ENCODE measurements at places on chromosomes 16 and 17. TPM values are rescaled to one million over a fixed set of nuclear protein-coding genes. Genes with fewer than 3 reads are reported as not detected.

The RASD1 gene
- 10.1 TPM for total RNA-seq

The HOXB7 gene
- not detected for total RNA-seq

The BOLA2 gene
- 19.3 TPM for total RNA-seq

The CA5A gene
- not detected for total RNA-seq

The GSDMA gene
- not detected for total RNA-seq

The MYH13 gene
- not detected for total RNA-seq

The DCUN1D3 gene
- total RNA-seq: 9.7 TPM

The GGA3 gene
- 15.4 TPM for total RNA-seq

The MYO15A gene
- total RNA-seq: 1.6 TPM

The CLEC10A gene
- not detected for total RNA-seq

The ADAT1 gene
- 67.4 TPM for total RNA-seq

The GP1BA gene
- not detected for total RNA-seq

The SEPTIN12 gene
- total RNA-seq: not detected

The CDYL2 gene
- 11.4 TPM for total RNA-seq

The TERB1 gene
- total RNA-seq: not detected

The PLLP gene
- 2.2 TPM for total RNA-seq

The ANKRD13B gene
- 28.6 TPM for total RNA-seq

The TMIGD1 gene
- not detected for total RNA-seq

The SPATA32 gene
- total RNA-seq: not detected

The MPO gene
- 2.7 TPM for total RNA-seq

The GSG1L gene
- total RNA-seq: 6.7 TPM

The DOC2A gene
- 6.2 TPM for total RNA-seq

The COPRS gene
- 20.4 TPM for total RNA-seq

The ZMYND15 gene
- total RNA-seq: 0.18 TPM
